CD14-positive monocyte (primary cell): ENCODE measurements at places on chromosomes 1 and 21.

DNA sequence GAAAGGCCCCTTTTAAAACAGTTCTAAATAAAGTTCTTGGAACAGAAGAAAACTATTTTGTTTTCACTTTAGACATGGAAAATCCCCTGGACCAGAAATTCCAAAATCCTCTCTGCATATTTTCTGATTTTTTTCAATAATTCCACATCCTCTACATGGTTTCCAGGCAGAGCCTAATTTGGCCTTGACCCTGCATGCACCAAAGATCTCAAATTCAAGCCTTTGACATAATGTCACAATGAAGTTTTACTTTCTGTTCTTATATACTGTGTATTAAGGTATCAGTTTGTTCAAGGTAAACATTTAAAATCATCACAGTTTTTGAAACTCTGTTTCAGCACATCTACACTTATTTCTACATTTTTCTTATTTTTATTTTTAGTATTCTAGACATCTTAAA lies 12.2 kb upstream of the NPL start:
- no peak for DNase-seq

GRCh38 chr1:174960362-174960761 lies 39.4 kb upstream of the CACYBP start:
- DNase-seq = peak; percentile 53

- DNase-seq = no peak
These were observed 45.6 kb downstream of the IL23R start for GRCh38 chr1:67211589-67212563.

GRCh38 chr1:236870721-236871120 lies 75.6 kb downstream of the MTR start:
- DNase-seq = peak; percentile 80

DNA sequence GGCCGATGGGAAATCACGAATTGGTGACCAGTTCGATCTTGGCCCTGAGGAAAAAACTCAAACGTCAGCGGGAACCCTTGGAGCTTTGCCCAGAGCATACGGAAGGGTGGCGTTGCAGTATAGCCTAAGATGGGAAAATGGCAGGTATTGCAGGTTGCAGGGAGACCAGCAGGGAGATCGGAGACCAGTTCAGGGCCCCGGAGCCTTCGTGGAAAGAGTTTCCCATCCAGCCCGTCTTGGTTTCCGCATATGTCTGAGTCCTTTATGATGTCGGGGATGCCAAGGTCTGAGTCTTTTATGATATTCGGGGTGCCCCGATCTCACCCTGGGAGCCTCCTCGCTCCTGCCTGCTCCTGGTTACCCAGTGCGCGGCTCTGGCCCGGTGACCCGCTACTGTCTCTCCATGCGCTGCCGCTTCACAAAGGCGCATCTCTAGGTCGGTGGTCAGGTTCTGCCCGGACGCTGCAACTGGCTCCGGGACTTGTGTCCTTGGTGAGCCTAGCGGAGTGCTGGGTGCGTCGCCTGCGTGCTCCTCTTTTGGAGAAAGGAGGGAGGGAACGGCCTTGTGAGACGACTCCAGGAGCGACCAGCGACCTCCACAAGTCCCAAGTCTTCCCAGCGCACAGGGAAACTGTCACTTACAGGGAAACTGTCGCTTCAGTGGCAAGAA lies 94.2 kb downstream of the PRKAB2 start:
- DNase-seq = no peak

- no peak for DNase-seq
These were observed 85.0 kb upstream of the SLC2A1 start for GRCh38 chr1:43043695-43044094.

DNA sequence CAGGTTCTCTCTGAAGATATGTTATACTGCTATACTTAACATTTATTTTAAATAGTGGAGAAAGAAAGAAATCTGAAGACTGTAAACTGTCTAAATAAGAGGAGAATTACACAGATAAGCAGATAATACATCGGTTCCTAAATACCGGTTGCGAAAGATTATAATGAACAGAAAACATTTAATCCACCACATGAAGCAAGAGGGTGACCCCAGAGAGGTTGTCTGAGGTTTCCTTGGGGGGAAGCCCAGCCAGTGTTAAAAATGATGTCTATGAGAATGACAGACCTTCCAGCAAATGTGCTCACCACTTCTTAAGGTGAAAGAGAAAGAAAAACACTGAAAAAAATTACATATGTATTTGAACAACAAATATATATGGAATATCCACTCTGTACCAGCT lies 356.4 kb upstream of the KAZN start:
- DNase-seq = no peak

DNA sequence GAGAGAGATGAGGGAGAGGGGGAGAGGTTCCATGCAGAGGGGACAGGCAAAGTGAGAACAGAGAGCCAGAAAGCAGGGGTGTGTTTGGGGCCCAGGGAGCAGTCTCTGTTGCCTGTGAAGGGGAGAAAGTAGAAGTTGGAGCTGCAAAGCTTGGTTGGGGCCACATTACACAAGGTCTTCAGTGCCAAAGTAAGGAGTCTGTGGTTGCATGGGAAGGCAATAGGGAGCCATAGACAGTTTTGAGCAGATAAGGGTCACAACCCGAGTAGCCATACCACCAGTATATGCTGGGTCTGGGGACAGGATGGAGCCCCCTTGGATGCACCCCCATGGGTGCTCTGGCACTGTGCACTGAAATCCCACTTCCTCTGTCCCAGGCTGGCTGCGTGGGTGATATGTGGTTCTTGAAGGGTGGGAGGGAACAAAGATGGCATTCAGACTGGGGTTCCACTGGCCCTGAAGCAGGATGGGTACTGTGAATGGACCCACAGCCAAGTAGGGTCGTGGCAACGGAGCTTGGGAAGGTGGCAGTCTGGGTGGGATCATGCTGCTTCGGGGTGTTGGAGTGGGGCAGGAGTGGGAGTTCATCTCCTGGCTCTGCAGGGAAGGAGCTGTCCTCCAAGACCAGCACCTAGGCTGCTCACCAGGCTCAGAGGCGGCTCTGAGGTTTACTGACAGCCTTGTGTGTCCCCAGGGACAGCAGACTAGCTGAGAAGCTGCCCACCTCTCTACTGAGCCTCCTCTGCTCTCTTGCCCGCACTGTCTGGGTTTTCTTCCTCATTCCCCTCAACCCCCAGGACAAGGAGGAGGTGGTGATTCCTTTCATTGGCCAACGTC lies 12.1 kb downstream of the DRAXIN start:
- DNase-seq = no peak

DNA sequence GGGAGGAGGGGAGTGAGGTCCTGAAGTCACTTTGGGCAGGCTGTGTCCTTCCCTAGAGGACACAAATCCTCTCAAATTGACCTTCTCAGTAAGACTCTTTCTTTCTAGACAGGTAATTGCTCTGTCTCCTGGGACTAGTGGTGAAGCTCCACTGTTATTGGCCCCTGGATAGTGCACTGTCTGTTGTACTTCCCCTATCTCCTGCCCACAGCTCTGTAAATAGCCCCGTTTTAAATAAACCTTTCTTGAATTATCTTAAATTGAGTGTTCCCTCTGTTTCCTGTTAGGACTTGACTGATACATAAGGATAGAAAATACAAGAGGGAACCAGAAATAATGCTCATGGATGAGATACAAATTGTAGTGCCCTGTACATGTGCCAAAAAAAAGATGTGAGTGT lies 229.5 kb upstream of the USP24 start:
- no peak for DNase-seq

- peak; percentile 48 for DNase-seq
These were observed at the start of gene F11R for GRCh38 chr1:161020509-161021164. TSS of gene F11R (minus strand) at chr1:161021152. CDS start at chr1:161021073, 79 bp downstream.

GRCh38 chr1:48109390-48110013 lies 112.3 kb upstream of the TRABD2B start:
- peak; percentile 50 for DNase-seq

GRCh38 chr1:172545396-172546004 lies 12.6 kb downstream of the SUCO start:
- DNase-seq = no peak

GRCh38 chr1:3129133-3129490 lies 60.1 kb downstream of the PRDM16 start:
- no peak for DNase-seq

- no peak for DNase-seq
These were observed 59.1 kb downstream of the PTGFR start for GRCh38 chr1:78549891-78550290.

- no peak for DNase-seq
These were observed 776 bp downstream of the HLCS start for GRCh38 chr21:36965720-36966065.

GRCh38 chr1:204149635-204150565 lies 1.9 kb downstream of the ETNK2 start:
- no peak for DNase-seq

DNA sequence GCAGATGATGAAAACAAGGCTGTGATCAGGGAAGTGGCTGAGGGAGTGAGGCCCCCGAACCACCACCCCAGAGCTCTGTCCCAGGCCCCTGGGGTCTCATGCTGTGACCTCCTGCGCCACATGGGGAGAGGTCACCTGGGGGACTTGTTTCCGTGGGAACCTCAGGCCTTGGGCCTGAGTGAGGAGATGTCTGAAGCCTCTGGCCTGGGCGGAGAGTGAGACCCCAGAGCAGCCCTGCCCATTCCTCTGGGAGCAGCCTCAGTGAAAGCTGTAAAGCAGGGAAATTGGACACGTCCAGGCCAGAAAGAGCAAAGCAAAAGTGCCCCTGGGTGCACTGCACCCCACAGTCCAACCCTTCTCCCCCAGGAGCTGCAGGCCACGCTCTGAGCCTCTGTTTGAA lies 16.5 kb upstream of the NPHP4 start:
- no peak for DNase-seq

DNA sequence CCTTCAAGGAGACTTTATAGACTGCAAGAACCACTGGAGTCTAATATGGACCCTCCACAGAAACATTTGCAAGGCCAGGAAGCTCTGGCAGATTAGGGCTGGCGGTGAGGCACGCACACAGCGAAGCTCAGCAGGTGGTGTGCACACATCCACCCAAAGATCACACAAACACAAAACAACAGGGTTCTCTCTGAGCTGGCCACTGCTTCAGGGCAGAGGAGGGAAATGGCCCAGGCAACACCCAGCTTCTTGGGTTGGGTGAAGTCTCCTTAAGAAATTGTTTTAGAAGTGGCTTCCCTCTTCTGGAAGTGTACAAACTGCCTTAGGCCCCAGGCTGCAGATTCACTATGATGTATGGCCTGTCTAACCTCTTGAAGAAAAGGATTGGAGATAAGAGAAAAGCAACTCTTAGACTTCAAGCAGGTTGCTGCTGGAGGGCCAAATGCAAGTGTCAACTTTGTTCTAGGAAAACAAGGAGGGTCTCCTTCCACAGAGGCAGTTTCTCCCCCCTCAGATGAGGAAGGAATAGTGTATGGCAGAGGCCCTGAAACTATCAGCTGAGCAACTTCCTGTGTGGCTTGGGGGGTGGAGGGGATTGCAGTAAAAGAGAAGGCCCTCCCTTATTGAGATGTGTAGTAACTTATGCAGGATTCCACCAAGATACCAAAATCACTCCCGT lies 2.0 kb downstream of the RCSD1 start:
- peak; percentile 41 for DNase-seq

- DNase-seq = no peak
These were observed 5.8 kb downstream of the FAM43B start for GRCh38 chr1:20558191-20558590.

- DNase-seq = no peak
These were observed 70.6 kb upstream of the DYNLT5 start for GRCh38 chr1:66681686-66682085.

GRCh38 chr1:232473324-232473723 lies 156.6 kb downstream of the SIPA1L2 start:
- DNase-seq = no peak

DNA sequence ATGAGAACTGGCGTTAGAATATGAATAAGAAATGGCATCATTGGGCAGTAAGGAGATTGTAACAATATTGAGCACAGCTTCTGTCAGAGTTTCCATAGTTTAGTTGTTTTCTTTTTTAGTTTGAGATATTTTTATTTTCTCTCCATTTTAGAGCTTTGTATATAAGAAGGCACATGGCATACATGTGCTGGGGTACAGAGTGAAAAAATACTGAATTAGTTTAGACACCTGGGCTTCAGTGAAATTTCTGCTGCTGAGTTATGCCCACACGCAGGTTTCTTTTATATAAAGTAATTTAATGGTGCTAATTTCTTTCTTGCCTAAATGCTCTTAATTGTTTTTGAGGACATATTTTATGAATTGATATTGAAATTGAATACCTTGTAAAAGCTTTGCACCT lies 53.6 kb upstream of the RWDD3 start:
- no peak for DNase-seq

GRCh38 chr1:111664652-111665051 lies 45.1 kb downstream of the RAP1A start:
- DNase-seq = no peak

DNA sequence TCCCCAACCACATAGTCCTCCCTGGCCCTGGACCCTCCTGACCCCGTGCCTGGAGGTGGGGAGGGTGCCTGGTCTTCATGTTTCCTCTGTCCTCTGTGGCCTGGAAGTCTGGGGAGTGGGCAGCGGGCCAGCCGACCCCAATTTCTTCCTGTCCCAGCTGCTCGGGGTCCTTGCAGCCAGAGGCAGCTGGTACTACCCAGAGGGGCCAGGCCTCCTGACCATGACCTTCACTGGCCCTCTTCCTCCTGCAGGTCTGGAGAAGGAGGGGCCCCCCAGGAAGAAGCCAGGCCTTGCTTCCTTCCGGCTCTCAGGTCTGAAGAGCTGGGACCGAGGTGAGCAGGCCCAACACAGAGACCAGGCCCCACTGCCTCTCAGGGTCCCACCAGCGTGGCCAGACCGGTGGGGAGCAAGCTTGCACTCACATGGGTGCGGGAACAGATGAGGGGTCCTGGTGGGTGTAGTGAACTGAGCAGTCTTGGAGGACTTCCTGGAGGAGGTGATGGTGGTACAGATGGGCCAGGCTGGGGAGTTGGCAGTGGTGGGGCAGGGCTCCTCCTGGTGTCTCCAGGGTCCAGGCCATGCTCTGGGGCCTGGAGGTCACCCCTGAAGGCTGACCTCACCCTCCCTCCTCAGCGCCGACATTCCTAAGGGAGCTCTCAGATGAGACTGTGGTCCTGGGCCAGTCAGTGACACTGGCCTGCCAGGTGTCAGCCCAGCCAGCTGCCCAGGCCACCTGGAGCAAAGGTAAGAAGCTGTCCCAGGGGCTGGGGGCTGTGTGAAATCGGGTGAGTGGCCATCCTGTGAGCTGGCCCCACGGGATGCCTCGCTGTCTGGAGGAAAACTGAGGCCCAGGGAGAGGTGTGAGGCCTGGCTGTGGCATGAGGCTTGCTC lies 32.7 kb downstream of the TRIM11 start:
- DNase-seq = no peak

DNA sequence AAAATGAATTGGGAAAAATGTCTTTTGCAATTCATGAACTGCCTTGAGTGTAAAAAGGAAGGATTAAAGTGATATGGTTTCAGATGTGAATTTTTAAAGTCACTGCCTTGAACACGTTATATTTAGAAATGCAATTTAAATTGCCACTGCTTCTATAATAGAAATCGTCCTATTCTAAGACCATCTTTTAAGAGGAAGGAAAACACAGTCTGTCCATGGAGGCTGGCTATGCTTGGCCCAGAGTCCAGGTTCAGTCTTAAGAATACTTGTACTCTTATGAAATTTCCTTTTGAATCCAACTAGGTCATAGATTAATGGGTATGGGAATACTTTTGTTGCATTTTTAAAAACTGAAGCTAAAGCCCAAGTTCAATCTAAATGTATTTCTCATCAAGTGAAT lies 86.0 kb downstream of the PCNX2 start:
- DNase-seq = no peak

GRCh38 chr1:19398309-19398760 lies 86.2 kb downstream of the SLC66A1 start:
- no peak for DNase-seq
